CD4-positive, alpha-beta T cell treated with Interferon alpha-2 for 1 hour (primary cell): ENCODE measurements at places on chromosomes 3 and 15.

GRCh38 chr3:169354774-169355501 lies 308.6 kb downstream of the MECOM start:
- DNase-seq: no peak

GRCh38 chr3:87413814-87414213 lies 137.4 kb upstream of the POU1F1 start:
- DNase-seq: no peak

DNA sequence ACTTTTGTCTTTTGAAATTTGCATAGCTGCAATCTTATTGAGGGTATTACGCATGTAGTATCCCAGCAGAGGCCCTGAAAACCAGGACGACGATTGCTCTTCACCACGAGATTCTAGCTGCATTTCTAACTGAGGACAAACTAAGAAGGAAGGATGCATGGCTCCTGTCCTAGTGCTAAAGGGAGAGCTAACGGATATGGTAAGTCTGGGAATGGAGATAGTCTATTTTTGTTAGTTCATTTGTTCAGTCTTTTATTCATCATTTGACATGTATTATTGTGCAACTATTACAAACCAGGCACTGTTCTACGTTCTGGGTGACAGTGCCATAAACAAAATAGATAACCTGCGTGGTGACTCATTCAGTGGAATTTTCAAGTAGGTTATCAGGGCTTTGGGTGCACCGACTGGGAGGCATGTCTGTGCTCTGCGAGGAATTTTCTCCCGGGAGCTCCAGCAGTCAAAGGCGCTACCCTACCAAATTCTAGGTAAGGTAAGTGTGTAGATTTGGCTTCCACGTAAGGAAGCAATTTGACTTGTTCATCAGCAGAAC lies 51.9 kb upstream of the ETV5 start:
- no peak for DNase-seq

DNA sequence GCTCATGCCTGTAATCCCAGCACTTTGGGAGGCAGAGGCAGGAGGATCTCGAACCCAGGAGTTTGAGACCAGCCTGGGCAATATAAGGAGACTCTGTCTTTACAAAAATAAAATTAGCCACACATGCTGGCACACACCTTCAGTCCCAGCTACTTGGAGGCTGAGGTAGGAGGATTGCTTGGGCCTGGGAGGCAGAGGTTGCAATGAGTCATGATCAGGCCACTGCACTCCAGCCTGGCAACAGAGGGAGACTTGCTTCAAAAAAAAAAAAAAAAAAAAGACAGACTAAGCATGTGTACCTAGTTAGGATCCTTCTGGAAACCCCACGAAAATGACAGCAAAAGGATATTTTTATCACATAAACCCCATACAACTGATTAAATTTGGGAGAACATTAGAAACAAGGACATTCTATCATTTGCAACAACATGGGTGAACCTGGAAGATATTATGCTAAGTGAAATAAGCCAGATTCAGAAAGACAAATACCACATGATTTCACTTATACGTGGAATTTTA lies 44.9 kb downstream of the METTL6 start:
- no peak for DNase-seq

- DNase-seq: no peak
Measured at GRCh38 chr15:26894181-26894580, 27.3 kb downstream of the GABRA5 start.

- no peak for DNase-seq
Measured at GRCh38 chr15:84973492-84974460, 7.9 kb upstream of the PDE8A start.

- DNase-seq: no peak
Measured at GRCh38 chr3:30503446-30503845, 103.0 kb upstream of the TGFBR2 start.

DNA sequence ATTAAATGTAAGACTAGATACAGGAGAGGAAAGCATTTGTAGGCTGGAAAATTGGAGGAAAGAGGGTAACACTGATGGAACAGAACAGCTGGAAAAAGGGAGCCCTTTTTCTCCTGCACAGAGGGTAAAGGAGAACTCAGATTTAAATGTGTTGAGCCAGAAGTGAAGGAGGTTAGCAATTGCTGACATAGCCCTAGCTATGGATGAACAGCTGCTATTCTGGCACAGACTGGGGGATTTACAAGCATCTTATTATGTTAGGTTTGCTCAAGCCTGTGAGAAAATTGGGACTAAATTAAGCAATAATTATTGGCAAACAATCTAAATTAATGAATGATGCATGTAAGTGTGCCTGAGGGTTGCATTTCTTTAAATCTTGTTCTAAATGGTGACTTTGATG lies 40.6 kb upstream of the PRR20G start:
- DNase-seq: no peak
